ENCODE measurements at places on chromosomes 6 and 20.

- DNase-seq, result no peak
These were observed 4.0 kb upstream of the OGFR start for GRCh38 chr20:62800314-62801259.

- no peak for DNase-seq
These were observed 406.9 kb upstream of the MAP3K7 start for GRCh38 chr6:90993770-90994169.

GRCh38 chr6:6592826-6593475 is 4.4 kb downstream of the LY86 start:
- no peak for DNase-seq

- no peak for DNase-seq
These were observed 39.5 kb downstream of the CD40 start for GRCh38 chr20:46157625-46158024.

DNA sequence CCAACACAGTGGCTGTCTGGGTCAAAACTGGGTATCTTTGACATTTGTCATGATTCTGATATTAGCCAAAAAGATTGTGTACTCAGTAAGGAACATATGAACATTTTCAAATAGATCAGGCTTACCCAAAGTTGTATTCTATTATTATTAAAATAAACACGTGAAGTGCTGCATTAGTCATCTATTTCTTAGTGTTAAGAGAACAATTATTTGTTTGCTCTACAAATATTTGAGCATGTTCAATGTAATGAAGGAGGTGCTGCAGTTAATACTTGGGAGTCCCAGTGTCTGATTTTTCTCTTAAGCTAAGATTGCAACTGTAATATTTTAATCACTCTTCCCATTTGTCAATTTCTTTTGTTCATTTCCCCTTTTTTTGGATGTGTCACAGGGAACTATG is 28.2 kb downstream of the CNR1 start:
- DNase-seq, result no peak

GRCh38 chr6:142210606-142211005 is 63.5 kb downstream of the VTA1 start:
- no peak for DNase-seq

GRCh38 chr6:74971633-74972032 is 234.2 kb downstream of the COL12A1 start:
- DNase-seq, result no peak

- DNase-seq, result no peak
These were observed 15.8 kb downstream of the FOXF2 start for GRCh38 chr6:1405221-1405620.

DNA sequence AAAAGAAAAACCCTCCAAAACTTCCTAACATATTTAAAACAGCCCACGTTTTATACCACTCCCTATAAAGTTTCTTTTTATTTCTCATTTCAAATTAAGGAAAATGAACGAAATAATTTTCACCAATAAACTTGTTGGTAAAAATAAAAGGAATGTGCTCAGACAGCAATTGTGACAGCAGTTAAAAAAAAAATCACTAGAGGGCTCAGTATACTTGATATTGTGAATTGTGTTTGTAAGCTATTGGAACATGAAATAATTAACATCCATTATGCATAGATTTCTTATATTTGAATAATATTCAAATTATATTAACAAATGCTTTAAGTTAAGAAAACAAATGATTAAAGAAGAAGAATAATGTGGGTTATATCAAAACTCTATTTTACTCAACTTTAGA is 105.5 kb downstream of the ASCC3 start:
- DNase-seq, result no peak

GRCh38 chr20:31497838-31498540 is 16.3 kb upstream of the HM13 start:
- no peak for DNase-seq

DNA sequence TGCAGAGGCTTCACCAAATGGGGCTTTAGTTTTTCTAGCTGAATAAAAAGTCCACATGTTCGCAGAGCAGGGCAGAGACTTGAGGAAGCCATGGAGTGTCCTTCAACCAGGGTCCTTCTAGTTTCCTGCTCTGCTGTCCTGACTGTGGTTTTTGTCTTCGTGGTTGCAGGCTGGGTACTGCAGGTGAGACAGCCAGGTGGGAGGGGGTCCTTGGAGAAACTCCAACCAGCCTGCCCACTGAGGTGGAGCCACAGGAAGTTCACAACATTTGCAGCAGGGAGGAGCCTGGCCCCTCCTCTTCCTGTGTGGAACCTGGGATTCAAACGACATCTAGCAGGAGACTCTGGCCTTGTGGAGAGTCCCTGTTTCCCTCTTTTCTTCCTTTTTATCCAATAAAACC is 68.8 kb upstream of the MYLIP start:
- no peak for DNase-seq

DNA sequence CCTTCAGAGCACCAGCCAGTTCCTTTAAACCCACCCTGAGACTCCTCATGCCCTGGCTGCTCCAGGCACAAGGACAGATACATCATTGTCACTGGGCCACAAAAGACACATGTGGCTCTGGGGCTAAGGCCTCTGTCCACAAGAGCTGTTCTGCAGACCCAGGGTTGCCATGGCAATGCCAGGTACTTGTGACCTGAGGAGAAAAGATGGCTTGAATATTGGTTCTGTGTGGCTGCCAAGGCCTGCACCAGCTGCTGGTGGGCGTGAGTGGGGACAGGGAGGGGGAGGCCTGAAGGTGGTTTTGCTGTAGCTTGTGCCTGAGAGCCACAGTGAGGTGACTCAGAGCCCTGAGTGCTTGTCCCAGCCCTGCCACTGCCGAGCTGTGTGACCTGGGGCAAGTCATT is 31.8 kb downstream of the SAYSD1 start:
- no peak for DNase-seq

GRCh38 chr6:166724576-166724975 is 97.5 kb upstream of the RPS6KA2 start:
- no peak for DNase-seq

GRCh38 chr6:15901141-15902115 is 227.5 kb upstream of the MYLIP start:
- DNase-seq, result no peak

- no peak for DNase-seq
These were observed 48.4 kb downstream of the CEP43 start for GRCh38 chr6:167047554-167047953.

DNA sequence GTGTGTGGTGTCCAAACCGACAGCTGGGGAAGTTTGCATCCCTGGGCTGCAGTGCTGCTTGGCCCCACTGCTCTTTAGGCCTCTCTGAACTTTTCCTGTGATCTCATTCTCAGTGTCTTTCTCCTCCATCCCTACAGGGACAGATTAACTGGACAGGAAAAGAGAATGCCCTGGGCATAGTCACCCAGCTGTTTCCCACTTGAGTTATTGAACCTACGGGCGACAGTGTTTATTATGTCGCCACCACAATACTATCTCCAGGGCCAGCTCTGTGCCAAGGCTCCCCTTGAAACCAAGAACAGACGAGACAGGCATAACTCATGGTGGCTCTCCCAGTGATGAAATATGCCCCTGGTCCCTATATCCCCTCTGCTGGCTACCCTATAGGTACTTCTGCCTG is 147.8 kb upstream of the EPHA7 start:
- no peak for DNase-seq

- no peak for DNase-seq
These were observed 96.3 kb downstream of the PREX1 start for GRCh38 chr20:48731536-48731935.

GRCh38 chr6:33809594-33809993 is 5.8 kb upstream of the MLN start:
- no peak for DNase-seq

- DNase-seq, result no peak
These were observed 68.2 kb upstream of the FUCA2 start for GRCh38 chr6:143579703-143580102.

- no peak for DNase-seq
These were observed 125.4 kb downstream of the MAN1A1 start for GRCh38 chr6:119224095-119224701.

DNA sequence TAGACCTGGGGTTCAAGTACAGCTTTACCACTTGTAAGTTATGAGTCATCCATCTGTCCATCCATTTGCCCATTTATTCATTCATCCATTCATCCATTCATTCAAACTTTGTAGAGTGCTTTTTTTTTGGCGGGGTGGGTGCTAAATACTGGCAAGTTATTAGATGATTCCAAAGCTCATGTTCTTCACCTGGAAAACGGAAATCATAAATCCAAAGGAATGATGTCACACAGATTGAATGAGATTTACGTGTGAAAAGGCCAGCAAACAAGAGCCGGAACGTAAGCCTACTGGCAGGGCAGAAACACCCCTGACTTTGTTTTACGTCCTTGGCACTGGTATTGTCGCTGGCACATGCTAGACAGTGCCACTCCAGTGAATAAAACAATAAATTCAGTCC is 480.9 kb upstream of the CHD6 start:
- no peak for DNase-seq

DNA sequence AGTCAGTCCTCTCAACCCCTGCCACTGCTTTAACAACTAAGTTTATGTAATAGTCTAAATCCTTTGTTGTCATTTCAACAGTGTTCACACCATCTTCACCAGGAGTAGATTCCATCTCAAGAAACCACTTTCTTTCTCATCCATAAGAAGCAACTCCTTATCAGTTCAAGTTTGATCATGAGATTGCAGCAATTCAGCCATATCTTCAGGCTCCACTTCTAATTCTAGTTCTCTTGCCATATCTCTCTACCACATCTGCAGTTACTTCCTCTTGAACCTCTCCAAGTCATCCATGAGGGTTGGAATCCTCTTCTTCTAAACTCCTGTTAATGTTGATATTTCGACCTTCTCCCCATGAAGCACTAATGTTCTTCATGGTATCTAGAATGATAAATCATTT is 57.9 kb upstream of the FOXO3 start:
- no peak for DNase-seq

DNA sequence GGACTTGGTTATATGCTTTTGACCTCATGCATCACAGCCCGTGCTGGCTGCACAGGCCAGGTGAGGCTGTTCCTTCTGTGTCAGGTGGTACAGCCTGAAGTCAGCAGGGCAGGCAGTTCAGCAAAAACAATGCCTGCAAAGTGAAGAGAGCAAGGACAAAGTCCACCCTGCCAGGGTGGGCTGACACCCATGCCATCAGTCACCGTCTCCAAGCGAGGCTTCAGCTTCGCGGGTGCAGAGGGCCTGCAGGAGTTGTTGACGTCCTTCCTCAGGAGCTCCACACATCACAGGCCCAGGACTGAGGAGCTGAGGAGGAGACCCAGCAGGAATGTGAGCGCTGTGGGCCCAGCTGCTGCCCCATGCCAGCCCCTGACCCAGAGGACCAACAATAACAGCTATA is 111.3 kb downstream of the SASH1 start:
- DNase-seq, result no peak

GRCh38 chr6:52925042-52925441 is 15.5 kb upstream of the GSTA3 start:
- no peak for DNase-seq

DNA sequence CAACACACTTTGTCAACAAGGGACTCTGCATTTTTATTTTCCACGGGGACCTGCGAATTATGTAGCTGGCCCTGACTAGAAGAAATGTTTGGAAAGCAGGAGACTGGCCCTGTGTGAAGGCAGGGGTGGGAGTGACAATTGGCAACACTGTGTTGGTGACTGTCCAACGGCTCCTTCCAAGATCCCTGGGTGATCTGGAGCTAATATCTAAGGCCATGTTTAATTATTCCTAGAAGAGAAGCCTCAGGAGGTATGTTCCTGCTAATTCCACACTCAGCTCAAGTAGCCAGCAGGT is 13.7 kb downstream of the SLC22A23 start:
- no peak for DNase-seq

GRCh38 chr20:34220561-34220960 is 20.7 kb upstream of the ASIP start:
- no peak for DNase-seq

- no peak for DNase-seq
These were observed 2.3 kb upstream of the TUBB1 start for GRCh38 chr20:59016795-59017492.

- DNase-seq, result no peak
These were observed 6.7 kb downstream of the MTCH1 start for GRCh38 chr6:36979347-36979742.

- DNase-seq, result no peak
These were observed 406.7 kb downstream of the LMBRD1 start for GRCh38 chr6:69390125-69390524.

DNA sequence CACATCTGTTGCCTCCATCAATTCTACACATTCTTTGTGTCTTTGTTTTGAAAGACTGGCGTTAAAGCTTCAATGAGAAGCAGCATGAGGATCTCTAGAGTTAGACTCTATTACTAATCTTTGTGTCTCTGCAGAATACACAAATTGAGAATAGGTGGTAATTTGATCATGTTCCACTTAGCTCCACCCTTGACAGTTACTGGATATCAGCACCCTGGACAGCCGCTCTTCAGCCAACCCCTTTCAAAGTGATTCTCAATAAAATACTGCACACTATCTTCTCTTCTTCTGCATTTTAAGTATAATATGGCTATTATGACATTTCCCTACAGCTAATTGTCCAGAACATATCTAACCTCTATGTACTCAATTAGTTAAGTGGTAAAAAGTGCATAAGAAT is 54.3 kb upstream of the CNR1 start:
- DNase-seq, result no peak

GRCh38 chr6:47221565-47221964 is 88.1 kb downstream of the TNFRSF21 start:
- DNase-seq, result no peak

DNA sequence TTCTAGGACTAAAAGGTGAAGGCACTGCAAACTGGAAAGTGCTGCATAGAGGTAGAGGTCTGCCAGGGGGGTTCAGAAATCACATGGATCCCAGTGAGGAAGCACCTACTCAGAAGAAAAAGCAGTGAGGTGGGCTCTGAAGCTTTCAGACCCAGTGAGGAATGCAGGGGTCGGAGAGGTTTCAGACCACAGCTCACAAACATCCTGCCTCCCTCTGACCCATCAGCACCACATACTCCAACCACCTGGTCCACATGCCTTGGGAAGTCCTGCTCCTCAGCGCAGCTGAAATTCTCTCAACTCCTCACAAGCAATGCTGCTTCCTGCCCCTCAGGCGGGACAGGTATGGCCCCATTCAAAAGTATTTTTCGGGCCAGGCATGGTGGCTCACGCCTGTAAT is 20.2 kb downstream of the MRPL14 start:
- DNase-seq, result no peak

- no peak for DNase-seq
These were observed 9.8 kb upstream of the GRM4 start for GRCh38 chr6:34155471-34156300.
